ENCODE measurements at places on chromosomes 2 and 18.

DNA sequence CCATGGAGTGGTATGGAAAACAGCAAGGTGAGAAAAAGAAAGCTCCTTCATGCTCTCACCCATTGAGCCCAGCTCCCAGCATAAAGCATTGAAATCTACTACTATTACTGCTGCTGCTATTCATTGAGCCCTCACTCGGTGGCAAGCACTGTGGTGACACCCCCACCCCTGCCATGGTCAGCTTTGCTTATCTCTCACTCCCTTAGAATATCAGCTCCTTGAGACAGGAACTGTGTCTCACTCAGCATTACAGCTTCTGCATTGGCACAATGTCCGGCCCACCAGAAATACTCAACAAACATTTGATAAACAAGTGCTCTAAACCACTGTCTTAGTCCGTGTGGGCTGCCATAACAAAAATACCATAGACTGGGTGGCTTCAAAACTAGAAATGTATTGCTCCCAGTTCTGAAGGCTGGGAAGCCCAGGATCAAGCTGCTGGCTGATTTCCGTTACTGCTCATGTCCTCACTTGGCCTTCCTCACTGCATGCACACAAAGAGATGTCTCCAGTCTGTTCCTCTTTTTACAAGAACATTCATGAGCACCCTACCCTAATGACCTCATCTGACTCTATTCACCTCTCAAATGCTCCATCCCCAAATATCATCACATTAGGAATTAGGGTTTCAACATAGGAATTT, 116.3 kb downstream of the ZBTB7C start:
- no peak for DNase-seq

- DNase-seq = no peak
Observed at GRCh38 chr2:198456418-198456817, 652.0 kb downstream of the PLCL1 start.

DNA sequence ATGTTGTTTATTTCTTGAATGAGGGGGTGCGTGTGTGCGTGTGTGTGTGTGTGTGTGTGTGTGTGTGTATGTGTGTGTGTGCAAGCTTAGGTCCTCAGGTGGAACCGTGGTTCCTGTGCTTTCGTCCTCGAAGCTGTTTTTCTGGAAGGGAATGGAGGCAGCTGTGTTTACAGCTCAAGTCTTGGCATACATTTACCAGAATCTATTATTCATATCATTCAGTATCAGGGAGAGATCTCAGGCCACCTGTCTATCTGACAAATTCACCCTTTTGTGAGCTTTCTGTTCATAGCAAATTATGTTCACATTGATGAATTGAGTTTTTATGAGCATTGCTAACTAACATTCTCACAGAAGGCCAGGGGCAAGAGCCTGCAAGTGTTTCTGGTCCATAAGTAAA, 550.4 kb downstream of the ARHGAP15 start:
- no peak for DNase-seq

- DNase-seq = peak; percentile 36
Observed at GRCh38 chr2:235055891-235056516, 104.2 kb downstream of the SH3BP4 start.

DNA sequence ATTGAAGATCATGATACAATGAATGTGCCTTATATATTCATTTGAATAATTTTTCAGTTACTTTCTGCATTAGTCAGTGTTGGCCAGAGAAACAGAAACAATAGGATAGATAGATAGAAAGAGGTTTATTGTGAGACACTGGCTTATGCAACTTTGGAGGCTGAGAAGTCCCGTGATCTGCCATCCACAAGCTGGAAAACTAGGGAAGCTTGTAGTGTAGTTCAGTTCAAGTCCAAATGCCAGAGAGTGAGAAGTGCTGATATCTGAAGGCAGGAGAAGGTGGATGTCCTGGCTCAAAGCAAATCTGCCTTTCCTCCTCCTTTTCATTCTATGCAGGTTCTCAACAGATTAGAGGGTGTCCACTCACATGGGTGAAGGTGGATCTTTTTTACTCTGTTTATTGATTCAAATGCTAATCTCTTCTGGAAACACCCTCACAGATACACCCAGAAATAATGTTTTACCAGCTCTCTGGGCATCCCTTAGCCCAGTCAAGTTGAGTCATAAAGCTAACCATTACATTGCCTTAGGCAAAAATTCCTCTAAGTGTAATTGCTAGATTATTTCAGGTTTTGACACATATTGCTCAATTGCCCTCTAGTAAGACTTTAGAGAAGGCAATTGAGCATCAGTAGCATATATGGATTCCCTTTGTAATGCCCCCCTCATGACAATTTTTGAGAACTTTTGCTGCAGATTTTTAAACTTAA, 341.4 kb downstream of the LPIN1 start:
- DNase-seq = no peak

DNA sequence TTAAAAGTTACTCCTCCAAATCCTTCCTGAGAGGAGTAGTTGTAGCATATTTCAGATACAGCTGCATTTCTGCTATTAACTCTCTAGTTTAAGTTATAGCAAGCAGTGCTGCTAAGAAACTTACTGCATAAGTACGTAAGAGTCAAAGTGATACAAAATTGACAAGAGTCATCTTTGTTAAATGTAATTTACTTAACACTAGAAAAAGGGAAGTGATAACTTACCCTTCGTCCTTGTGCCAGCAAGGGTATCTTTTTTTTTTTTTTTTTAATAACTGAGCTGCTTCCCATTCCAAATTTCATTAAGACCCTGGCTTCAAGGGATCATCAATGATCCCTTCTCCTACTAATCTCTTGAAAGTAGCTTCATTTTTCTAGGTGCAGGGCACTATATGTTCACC, 493.0 kb downstream of the PLCL1 start:
- DNase-seq = no peak

GRCh38 chr2:86556508-86556907, 6.7 kb downstream of the CHMP3 start:
- no peak for DNase-seq

DNA sequence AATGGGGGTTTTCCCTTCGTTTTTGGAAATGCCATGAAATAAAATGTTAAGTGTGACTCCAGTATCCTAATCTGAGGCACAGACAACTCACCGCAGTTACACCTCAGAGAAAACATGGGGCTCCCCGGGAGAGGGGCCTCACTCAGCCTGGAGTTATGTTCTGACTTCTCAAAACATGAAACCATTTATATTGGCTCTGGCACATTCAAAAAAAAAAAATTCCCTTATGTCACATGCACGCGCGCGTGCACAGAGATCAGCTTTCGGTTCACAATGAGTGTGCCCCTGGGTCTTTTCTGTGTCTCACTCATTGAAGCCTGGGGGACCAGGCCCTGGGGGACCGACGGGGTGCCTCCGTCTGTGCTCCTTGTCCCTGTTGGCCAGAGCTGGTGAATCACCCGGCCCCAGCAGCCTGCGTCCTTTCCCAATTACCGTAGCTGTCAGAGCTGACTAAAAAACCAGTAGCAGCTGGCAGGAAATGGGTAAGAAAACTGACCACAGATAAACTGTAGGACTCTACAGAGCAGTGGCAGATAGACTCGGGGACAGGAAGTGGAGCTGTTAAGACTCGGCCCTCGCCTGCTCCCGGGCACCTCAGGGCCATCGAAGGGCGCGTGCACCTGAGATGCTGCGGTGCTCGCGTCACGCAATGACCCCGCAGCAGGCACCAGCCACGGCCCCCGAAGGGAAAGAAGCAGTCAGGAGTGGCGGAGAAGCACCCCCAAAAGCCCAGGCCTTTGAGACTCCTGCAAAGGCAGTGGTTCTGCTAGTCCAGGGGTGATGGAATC, 138.3 kb upstream of the ID2 start:
- DNase-seq = no peak

GRCh38 chr2:13572466-13572865, 855.7 kb downstream of the TRIB2 start:
- no peak for DNase-seq

Data from thyroid gland (tissue), 4 donors.